ENCODE measurements at places on chromosomes 4 and X.

GRCh38 chrX:115940888-115941332 is 229.6 kb upstream of the AGTR2 start:
- DNase-seq = peak; percentile 90

- no peak for DNase-seq
These were observed 655.8 kb downstream of the ZNF674 start for GRCh38 chrX:45889471-45889870.

GRCh38 chr4:116027311-116027710 is 913.9 kb upstream of the NDST4 start:
- no peak for DNase-seq

DNA sequence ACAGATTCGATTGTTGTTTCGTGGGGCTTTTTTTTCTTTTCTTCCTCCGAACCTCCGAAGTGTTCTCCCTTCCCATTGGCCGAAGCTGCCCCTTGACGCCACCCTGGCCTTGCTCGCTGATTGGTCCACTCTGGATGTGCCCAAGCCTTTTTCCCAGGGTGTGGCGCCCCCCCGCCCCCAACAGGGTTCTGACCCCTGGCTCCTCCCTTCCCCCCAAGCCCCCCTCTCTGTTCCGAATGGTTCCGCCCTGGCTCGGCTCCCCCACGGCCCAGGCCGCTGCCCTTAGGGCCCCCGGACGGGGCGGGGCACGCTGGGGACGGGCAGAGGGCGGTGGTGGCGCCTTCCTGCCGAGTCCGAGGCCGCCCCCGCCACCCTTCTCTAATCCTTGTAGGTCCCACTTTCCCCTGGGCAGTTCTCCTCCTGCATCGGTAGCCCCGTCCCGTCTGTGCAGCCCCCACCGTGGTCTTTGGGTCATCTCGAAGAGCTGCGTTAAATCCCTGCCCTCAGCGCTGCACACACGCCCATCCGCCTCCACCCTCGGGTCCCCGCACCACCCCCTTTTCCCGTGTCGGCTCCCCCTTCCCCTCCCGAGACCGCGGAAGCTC is 25.5 kb downstream of the UTP14A start:
- DNase-seq = peak; percentile 11

GRCh38 chrX:155755706-155756337 is 125.3 kb upstream of the VAMP7 start:
- no peak for DNase-seq

DNA sequence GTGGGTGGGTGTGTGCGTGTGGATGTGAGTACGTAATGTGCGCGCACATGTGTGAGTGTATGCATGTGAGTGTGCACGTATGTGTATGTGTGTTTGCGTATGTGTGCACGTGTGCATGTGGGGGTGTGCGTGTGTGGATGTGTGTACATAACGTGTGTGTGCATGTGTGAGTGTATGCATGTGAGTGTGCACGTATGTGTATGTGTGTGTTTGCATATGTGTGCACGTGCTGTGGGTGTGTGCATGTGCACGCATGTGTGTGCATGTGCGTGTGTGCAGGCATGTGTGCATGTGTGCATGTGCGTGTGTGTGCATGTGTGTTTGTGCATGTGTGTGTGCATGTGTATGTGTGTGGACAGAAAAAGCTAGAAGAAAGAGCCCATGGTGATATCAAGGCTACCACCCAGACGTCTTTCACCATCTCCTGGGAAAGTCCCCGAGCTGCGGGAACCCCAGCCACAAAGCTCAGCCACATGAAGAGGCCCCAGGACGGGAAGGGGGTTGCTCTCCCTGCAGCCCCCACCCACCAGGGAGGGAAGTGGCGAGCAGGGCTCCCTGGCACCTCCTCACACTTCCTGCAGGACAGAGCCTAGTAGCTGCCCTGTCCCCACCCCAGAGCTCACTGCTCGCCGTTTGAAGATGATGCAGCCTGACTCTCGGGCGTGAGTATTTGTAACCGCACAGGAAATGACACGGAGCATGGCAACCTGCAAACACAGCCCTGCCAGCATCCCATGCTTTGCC is 108.3 kb downstream of the DCTD start:
- no peak for DNase-seq

GRCh38 chr4:165208221-165208652 is 876 bp downstream of the KLHL2 start:
- no peak for DNase-seq

DNA sequence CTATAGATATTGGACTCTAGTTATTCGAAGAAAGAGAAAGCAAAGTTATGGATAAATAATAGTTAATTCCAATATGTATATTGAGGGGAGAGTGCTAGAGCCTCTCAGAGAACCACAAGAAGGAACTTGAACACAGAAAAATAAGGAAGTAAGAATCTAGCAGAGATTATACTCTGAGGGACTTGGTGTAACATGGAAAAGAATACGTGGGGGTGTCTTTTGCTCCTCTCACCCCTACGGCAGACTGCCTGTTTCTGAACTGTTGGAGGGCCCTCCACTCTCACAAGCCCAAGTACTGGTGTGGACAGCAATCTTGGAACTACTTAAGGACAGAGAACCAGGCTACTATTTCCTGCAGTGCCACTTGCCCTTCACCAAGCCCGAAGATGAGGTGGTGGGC is 1174.4 kb upstream of the PCDH10 start:
- DNase-seq = no peak

DNA sequence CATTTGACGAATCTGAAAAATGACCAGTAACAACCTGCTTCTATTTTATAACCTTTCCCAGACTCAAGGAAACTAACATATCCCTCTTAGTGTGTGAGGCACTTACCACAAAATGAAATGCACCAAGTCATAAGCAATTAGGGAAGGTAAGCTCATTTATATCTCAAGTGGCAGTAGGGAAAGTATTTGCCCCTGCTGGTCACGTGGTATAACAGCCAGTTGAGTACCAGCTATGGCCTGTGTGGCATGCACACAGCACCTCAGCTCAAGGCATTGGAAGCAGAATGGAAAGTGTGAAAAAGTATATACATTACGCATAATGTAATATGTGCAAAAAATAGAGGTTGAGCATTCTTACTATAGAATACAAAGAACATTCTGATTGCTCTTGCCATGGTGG is 178.3 kb upstream of the GYPA start:
- DNase-seq = no peak

DNA sequence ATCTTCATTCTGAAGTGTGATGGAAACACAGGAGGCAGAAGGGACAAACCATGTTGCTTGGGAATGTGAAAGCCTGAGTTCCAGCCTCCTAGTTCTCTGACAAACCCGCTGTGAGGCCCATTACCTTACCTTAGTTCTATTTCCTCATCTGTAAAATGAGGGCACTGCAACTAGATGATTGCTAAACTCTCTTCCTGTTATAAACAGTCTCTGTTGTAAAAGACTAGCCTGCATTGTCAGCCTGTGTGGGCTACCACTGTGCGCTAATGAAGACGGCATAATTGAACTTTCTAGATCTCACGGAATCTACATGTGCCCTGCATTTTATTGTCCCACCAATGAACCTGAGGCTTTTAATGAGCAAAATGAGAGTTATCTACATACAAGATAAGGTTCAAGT is 147.2 kb downstream of the AFF2 start:
- DNase-seq = no peak

DNA sequence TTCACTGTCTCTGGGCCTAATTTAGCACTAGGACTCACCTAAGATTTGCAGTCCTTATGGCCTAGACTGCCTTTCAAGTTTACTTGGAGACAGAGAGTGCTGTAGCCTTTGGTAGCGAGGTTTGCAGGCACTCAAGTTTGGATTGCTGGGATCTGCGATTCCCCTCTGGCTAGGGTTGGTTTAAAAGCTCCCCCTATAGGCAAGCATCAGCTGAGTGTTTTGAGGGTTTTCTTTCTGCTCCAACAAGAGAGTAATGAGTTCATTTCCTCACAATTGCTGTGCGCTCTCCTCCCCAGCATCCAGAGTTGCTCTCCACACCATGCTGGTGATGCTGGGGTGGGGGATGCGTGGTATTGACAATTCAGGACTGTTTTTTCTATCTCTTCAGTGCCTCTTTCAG is 206.9 kb downstream of the GLUD2 start:
- DNase-seq = no peak

DNA sequence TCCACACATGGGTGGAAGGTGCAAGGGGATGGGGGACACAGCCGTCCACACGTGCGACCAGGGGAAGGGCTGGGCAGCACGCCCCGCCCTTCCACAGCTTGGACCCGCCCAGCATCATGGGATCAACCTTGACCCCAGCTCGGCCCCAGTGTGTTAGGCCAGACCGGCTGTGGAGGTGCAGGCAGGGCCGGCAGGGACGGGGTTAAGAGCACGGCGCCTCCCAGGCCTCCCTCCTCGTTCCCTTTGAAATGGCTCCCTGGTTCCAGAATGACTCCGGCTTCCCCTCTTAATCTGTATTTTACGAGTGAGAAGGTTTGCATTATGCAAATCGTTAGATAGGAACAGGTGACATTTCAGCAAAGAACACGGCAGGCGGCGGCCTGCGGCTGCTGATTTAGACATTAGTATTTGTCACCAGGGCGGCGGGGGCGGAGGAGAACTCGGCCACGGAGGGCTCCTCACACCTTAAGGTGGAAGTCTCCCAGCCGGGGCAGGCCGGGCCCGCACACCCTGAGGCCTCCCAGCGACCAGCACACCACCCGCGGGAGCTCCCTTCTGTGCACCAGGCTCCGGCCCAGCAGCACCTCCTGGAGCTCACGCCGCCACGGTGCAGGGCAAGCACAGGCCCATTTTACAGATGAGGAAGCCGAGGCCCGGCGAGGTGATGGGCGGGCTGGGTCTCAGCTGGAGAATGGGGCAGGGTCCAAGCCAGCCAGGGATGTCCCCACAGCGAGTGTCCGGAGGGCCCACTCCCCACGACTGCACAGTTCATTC is 116.1 kb downstream of the FAM53A start:
- no peak for DNase-seq

GRCh38 chr4:48602763-48603162 is 112.7 kb downstream of the ZAR1 start:
- no peak for DNase-seq

- DNase-seq = no peak
These were observed 2.0 kb upstream of the ZDHHC9 start for GRCh38 chrX:129845616-129846190.

DNA sequence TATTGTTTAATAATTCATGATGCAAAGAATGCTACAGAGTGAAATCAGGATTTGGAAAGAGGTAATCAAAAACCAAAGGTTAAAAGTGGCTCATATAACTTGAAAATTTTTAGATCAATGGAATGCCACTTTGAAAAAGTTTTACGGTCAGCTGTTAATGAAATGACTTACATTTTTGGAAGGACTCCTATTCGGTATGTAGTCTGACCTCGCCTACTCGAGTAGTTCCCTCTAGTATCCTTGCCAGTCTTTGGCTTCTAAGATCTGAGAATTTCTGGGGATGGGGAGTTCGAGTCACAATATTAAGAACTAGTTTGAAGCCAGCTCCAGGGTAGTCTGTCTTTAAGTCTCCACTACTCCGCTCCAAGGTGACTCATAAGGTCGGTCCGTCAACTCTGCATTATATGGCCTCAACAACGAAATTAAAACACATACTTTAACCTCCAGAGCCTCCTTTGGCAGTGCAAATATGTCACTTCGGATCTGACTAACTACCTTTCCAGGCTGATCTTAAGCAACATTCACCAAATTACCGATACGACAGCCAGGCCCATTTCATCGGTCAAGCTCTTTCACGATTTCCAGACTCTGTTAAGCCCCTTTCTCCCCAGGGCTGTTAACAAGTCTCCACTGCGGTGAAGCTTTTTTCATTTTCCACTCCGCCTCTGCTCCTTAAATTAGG is 733 bp upstream of the NAA15 start:
- no peak for DNase-seq

DNA sequence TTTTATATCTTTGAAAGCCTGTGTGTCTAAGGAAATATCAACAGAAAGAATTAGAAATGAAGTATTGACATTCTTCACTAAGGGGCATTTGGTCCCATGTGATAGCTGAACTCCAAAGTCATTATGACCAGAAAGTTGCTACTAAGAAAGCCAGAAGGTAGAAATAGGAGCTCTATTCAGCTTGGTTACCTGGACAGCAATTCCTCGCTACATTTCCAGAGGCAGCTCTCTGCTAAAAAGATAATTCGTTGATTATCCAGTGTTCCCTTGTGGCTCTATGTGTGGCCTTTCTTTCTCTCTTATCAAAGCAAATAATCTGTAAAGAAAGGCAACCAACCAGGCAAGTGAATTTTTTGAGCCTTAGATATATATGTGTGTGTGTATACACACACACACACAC is 341.3 kb downstream of the ADGRL3 start:
- DNase-seq = no peak

GRCh38 chr4:113760094-113760794 is 1.3 kb downstream of the CAMK2D start:
- no peak for DNase-seq

DNA sequence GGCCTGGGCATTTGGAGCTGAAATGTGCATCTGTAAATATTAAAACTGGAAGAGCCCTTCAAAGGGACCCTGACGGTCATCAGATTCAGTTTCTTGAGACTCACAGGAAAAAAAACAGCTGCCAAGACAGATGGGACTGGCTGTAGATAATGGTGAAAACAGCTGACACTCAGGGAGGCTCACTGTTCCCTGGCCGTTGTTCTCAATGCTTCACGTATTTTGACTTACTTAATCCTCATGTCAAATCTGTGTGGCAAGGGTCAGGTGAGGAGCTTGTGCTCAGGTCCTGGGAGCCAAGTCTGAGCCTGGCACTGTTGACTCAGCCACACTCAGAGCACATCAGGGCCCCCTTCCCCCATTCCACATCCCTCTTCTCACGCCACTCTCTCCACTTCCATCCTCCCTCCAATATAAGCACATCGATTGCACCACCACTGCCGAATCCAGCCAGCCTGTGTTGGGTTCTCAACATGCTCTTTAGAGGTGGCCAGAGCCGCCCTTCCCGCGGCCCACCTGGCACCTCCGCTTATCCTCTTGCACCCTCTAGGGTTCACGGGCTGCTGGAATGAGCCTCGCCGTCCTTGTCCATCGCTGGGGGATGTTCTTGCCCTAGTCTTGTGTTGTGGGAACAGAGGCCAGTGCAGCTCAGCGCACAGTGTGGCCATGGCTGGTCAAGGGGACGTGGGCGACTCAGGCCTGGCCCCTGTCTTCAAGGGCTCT is 40.1 kb downstream of the EVC start:
- DNase-seq = no peak

DNA sequence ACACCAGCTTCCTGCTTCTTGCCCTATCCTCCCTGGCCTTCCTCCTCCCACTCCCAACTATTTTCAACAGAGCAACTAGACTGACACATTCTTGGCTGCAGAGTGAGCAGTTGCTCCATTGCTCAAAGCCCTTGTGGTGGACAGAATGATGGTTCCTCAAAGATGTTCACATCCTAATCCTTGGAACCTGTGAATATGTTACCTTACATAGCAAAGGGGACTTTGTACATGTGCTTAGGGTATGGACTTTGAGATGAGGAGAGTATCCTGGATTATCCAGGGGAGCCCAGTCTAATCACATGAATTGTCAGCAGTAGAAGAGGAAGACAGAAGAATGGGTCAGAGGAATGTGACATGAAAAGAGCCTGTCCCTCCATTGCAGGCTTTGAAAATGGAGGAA is 24.9 kb upstream of the HOPX start:
- no peak for DNase-seq

DNA sequence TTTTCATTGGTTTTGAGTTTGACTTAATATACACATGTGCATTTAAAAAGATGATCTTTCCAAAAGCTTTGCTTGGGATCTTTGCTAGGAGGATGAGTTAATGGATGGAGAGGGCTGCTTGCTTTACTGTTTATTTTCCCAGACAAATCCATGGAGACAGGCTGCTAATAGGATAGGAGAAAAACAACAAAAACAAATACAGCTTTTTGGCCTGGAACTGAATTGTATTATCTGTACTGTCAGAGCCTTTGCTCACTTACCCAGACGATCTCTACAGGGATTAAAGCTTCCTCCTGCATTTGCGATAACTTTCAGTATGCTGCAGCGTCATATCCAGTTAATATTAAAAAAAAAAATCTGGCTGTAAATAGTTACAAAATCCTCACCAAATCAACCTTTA is 190.8 kb upstream of the NUDT6 start:
- no peak for DNase-seq
